ENCODE measurements at places on chromosomes 7 and 10.

- peak; percentile 73 for DNase-seq
Observed at GRCh38 chr10:67837541-67838314, at the start of gene DNAJC12. Gene DNAJC12 (minus strand): TSS chr10:67838188. CDS start chr10:67838011, 177 bp downstream.

DNA sequence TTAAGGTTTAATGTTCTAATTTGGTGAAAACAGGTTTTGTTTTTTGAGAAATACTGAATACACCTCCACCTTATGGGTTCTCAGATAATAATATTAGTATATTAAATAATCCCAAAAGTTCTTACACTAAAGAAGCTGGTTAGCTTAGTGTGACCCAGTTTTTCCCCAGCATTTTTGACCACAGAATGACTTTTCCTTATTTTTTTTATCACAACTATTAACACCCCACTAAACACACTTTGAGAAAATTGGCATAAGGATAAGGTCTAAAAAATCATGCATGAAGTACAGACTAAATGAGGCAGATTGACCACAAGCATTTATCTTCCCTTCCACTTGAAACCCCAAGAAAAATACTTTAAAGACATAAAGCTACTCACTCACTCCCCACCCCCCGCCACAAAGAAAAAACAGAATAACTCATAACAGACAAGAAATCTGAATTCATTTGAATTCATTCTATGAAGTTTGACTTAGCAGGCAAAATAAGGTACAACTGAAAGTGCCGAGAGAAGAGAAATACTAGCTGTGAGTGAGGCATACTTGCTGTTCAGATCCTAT is 49.7 kb upstream of the WNT16 start:
- DNase-seq: no peak

GRCh38 chr7:56449762-56450161 is 333.5 kb upstream of the NUPR2 start:
- DNase-seq: no peak

DNA sequence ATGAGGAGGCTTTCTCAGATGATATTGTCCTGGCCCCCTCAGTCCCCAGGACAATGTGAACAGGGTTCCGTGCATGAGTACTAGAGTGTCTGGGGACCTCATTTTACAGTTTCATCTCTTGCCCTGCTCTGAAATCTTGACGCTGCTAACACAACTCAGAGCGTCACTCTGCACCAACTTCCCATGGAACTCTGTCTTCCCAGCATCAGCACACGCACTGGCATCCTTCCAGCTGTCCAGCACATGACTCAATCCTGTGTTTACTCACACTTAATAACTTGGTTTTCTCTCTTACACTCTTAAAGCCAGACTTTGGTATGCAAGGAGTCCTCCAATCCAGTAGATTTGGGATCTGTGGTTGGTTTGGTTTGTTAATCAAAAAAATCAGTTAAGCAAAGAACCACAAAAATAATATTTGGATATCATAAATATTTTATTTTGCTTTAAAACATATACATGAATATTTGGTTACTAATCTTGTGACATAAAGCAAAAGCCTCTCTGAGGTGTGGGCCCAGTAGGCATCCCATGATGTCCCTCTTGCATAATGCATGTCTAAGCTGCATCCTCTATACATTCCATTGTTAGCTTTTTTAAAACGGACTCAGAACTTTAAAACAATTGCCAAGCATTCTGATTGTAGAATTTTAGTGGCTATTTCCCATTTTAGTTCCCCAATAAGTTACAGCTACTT is 131.0 kb downstream of the CXCL12 start:
- no peak for DNase-seq

- DNase-seq: no peak
Observed at GRCh38 chr10:16559236-16559773, 37.6 kb upstream of the C1QL3 start.

GRCh38 chr10:112434988-112435619 is 11.6 kb downstream of the ZDHHC6 start:
- DNase-seq: peak; percentile 67

GRCh38 chr7:124032369-124033094 is at the start of gene TMEM229A:
Gene TMEM229A (minus strand): TSS chr7:124033067. CDS start chr7:124033003, 64 bp downstream.
- peak; percentile 15 for DNase-seq

DNA sequence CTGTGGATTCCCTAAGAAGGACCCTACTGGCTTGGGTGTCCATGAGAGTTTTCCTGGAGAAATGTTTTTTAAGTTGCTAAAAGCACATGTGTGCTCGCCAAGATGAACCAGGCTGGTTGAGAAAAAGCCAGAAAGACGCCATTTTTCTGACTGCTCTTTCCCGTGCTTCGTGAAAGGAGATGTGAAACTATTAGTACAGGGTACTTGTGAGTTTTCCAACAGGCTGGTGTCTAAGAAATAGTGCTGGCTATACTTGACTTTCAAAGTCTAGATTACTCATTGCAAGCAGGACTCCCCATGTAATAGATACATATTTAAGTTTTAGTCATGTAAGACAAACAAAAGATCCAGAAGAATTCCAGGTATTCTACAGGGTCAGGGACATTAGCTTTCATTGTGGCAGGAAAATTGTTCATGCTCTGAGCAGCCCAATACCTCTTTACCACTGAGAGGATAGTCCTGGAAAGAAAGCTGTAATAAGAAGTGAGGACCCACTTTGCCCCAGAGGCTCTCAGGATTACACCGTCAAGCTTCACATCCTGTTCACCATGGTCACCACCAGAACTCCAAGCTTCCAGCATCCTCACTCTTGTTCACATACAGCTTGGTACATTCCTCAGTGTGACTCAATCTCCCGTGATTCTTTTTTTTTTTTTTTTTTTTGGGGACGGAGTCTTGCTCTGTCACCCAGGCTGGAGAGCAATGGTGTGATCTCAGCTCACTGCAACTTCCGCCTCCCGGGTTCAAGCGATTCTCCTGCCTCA is 43.8 kb upstream of the ICA1 start:
- no peak for DNase-seq

- DNase-seq: peak; percentile 84
Observed at GRCh38 chr7:6516387-6516983, 34.8 kb downstream of the GRID2IP start.

DNA sequence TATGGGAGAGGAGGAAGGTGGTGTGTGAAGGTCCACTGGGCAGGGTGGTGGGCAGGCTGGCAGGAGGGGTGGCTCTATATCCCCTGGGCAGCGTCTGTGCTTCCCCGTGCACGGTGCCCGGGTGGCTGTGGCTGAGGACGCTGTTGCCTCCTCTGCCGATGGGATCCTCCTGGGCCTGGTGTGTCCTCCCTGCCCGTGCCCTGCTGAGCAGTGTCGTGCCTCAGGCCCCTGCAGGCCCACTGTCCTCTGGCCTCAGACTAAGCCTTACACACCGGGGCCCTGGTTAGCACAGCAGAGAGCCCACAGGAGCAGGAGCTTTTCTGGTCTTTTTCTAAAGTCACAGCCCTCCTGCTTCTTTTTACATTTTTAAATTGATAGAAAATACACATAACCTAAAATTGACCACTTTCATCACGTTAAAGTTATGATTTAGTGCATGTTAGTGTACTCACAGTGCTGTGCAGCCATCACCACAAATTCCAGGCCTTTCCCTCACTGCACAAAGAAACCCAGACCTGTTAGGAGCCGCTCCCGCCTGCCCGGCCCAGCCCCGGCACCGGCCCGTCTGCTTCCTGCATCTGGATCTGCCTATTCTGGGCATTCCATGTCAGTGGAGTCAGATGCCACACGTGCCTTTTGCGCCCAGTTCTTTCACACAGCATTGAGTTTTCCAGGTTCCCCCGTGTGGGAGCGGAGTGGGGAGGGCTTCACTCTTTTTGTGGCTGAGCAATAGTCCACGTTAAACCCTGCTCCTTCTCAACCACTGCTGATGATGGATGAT is 19.4 kb downstream of the PFKFB3 start:
- DNase-seq: no peak

- DNase-seq: no peak
Observed at GRCh38 chr7:30655096-30655970, 26.9 kb downstream of the CRHR2 start.

- no peak for DNase-seq
Observed at GRCh38 chr7:98196706-98197605, 14.3 kb upstream of the BHLHA15 start.

DNA sequence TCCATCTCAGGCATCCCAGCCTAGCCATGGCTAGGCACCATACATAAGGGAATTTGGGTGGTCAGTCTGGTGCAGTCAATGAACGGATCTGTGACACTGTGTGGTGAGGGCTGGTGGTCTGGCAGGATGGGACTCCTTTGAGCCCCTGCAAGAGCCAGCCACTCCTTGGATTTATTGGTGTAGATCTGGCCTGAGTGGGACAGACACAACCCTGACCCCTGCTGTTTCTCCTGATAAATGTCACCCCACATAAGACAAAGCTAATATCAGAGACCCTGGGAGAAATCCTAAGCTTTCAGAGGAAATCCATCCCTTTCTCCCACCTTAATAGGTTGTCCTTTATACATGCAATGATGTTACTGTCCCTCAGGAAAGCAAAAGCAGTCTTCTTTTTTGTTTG is 2.3 kb downstream of the FBXO24 start:
- peak; percentile 65 for DNase-seq

GRCh38 chr10:69861251-69862240 is 59.8 kb downstream of the COL13A1 start:
- peak; percentile 19 for DNase-seq

DNA sequence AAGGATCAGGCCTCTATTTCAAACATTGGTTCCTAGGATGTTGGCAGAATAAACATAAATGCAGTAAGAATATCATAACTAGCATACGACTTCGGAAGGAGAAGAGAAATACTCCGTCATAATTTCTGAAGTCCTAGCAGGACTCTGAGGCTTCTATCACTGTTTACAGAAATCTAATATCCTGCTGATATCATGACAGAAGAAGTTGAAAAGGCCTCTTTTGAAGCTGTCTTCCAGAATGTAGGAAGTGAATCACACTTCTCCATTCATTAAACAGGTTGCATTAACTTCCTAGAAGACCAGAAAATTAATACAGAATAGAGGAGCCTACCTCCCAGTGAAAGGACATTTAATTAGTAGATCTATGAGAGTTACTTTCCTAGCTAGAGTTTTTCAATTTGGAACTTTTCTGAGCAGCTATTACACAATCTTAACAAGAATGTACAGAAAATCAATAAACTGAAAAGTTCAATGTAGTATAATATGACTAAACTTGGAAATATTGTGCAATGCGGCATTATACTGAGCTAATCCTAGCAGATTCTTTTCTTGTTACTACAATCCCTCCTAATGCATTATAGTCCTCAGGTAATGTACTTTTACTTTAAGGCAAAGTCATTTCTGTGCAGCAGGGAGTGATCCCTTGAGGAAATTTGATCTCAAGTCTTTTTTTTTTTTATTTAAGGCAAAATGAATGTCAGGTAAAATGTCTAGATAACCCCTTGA is 622.6 kb upstream of the CELF2 start:
- DNase-seq: no peak

- no peak for DNase-seq
Observed at GRCh38 chr10:90575125-90575524, 282.7 kb downstream of the HTR7 start.

- no peak for DNase-seq
Observed at GRCh38 chr7:23120106-23120505, 14.5 kb downstream of the KLHL7 start.

DNA sequence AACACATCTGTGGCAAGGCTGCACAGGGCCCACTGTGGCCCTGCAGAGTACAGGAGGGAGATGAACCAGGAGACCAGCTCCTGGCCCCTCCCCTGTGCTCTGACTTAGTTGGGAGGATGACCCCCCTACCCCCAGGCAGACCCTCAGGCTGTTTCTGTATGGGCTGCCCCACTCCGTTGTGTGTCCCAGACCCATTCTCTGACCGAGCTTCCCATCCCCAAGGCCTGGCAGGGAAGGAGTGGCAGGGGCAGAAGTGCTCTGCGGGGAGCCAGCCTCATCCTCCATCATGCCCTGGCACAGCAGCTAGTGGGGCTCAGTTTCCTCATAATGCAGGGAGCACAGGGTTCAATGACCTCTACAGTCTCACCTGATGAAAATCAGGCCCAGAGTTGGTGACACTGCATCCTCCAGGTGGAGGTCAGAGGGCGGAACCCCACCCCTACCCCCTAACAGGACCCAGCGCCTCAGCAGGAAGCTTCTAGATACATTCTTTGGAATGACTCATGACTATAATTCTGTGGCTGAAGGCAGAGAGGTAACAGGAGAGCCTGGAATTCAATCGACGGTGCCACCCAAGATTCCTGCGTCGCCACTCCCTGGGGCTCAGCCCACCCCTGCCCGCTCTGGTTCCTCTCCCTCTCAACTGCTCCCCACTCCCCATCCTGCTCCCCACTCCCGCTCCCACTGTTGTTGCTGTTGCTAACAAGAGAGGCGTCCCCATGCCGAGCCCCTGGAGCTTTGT is 18.2 kb downstream of the PODXL start:
- DNase-seq: no peak

All from common myeloid progenitor, CD34-positive (primary cell).